ENCODE measurements at places on chromosomes 5 and 9.

DNA sequence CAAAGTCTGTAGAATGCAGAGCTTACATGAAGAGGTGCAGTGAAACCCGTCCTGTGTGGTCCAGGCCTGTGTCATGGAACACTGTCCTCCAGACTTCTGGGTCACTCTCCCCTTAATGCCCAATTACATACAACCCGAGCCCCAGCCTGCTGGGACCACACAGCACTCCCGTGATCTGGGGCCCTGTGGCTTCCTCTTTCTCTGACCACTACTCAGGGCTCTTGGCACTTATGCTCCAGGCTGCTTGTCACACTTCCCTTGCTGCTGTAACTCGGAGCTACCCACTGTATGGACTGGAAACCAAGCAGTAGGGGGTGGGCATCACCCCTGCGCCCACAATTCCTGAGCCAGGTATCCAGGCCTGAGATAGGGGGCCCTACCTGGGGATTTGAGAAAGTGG is 10.3 kb upstream of the IL3 start:
- no peak for DNase-seq

GRCh38 chr5:22488427-22488826 is 364.7 kb downstream of the CDH12 start:
- DNase-seq: no peak

DNA sequence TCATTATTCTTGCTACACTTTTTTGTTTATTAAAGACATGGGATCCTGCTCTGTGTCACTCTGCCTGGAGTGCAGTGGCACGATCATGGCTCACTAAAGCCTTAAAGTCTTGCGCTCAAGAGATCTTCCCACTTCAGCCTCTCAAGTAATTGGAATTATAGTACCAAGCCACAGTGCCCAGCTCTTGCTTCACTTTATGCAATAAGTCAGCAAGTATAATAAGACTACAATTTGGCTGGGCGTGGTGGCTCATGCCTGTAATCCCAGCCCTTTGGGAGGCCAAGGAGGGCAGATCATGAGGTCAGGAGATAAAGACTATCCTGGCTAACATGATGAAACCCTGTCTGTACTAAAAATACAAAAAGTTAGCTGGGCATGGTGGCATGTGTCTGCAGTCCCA is 5.9 kb downstream of the C9orf153 start:
- no peak for DNase-seq

GRCh38 chr9:102499468-102499867 is 495.7 kb upstream of the CYLC2 start:
- DNase-seq: no peak

DNA sequence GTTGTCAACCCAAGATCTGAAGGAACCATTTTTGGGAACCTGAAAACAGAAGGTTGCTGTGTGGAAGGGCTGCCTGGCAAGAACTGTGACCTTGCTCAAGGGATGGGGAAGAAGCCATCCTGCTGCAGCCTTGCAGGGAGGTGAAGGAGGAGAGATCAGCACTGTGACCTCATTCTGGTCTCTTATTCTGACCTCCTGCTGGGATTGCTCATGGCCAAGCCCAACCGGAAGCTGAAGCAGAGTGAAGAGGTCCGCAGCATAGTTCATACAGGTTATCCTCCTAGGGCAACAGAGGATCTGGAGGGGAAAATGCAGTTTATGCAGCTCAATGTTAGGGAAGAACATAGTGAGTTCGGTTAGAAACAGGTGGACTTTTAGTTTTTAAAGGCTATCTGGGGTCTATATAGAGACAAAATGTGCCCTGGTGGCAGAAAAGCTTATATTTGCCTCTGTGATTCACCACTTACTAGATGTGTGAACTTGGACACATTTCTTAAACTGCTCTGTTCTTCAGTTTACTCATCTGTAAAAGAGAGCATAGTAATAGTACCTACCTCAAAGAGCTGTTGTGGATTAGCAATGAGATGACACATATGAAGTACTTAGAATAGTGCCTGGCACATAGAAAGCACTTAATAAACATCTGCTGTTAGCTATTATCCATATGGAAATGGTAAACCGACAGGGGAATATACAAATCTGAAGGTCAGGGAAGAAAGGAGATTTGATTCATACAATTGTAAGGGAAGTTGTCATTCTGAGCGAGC is 57.9 kb upstream of the BNC2 start:
- DNase-seq: no peak

GRCh38 chr9:137626464-137626863 is 7.7 kb downstream of the EHMT1 start:
- no peak for DNase-seq

DNA sequence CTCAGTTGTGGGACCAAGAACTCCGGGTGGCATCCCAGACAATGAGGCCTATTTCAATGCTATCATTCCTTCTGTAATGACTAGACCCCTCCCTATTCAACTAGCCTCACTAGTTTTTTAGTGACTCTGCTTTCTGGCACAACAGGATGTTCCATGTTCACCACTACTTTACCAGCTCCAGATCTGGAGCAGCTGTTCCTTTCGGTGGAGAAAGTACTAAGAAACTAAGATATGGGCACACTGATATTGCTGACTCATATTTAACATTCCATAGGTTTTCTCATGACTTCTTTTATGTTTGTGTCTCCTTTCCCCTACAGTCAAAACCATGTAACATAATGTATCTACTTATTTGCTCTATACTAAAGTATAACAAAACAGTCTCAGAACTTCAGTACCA is 24.1 kb downstream of the IL33 start:
- DNase-seq: no peak
